ENCODE measurements at places on chromosomes 13 and 19.

- DNase-seq: no peak
Measured at GRCh38 chr19:18651733-18652132, 14.9 kb downstream of the KLHL26 start.

GRCh38 chr13:113903912-113904311 is 40.0 kb upstream of the GAS6 start:
- no peak for DNase-seq

GRCh38 chr19:45809643-45810159 is 5.4 kb downstream of the RSPH6A start:
- DNase-seq: peak; percentile 68

GRCh38 chr19:22783651-22784410 is at the start of gene ZNF99:
Gene ZNF99 (minus strand): TSS chr19:22784151. CDS start chr19:22784016, 135 bp downstream.
- DNase-seq: no peak

- no peak for DNase-seq
Measured at GRCh38 chr19:29833614-29834261, 21.9 kb downstream of the CCNE1 start.

DNA sequence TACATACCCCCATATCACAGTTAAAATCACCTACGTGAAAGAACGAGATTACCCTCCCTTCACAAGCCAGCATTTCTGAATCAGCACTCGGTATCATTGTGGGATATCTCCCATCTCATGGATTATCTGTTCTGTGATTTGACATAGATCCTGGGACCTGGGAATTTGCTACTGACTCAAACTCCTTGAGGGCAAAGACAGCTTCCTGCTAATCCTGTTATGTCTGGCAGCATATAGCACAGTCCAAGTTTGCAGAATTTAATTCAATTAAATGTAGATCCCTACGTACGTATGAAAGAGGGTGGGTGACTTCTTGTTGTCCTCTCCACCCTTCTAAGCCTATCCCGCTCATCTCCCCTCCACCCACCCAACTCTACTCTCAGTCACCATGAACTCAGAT is 476.5 kb downstream of the KLF5 start:
- no peak for DNase-seq

DNA sequence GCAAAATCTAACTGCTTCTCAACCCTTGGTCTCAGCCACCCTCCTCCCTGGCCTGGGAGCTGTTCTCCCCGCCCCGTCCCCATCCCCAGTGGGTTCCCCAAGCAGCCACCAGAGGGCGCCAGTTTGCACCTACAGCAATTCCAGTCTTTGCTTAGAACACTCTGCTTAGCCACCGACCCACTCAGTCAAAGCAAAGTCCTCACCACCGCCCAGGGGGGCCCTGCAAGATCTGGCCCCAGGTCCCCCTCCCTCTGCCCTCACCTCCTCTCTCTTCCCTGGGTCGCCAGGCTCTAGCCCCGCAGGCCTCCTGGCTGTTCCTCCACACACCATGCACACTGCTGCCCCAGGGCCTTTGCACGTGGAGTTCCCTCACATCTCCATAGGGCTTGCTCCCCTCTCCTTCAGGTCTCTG is 12.4 kb downstream of the TMEM143 start:
- DNase-seq: peak; percentile 26

DNA sequence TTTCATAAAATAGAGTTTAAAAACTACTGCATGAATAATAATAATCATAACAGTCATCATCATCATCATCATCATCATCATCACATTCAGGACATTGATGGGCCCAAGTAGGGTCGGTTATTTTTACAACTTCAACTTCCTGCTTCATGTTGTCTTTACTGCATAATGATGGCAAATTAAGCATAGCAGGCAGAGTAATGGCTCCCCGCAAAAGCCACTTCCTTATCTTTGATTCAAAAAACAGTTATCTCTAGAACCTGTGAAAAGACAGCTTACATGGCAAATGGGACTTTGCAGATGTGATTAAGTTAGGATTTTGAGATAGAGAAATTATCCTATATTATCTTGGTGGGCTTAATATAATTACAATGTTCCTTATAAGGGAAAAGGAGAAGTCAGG is 792.9 kb downstream of the LIG4 start:
- no peak for DNase-seq

DNA sequence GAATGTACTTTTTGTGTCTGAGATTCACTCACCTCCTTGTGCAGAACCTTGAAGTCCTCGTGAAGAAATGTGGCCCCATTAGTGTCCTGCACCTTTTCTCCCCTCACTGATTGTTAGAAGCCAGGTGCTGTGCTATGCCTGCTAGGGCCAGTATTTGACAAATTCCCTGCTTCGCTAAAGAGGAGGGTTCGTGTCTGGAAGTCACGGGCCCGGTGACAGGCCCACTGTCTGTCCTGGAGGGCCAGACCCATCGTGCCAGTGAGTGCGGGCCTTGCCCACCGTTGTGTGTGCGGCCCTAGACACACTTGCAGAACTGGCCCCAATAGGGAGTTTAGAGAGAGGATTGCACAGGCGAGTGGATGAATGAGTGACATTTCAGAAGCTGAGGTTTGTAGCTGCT is 36.8 kb upstream of the GAS6 start:
- no peak for DNase-seq

DNA sequence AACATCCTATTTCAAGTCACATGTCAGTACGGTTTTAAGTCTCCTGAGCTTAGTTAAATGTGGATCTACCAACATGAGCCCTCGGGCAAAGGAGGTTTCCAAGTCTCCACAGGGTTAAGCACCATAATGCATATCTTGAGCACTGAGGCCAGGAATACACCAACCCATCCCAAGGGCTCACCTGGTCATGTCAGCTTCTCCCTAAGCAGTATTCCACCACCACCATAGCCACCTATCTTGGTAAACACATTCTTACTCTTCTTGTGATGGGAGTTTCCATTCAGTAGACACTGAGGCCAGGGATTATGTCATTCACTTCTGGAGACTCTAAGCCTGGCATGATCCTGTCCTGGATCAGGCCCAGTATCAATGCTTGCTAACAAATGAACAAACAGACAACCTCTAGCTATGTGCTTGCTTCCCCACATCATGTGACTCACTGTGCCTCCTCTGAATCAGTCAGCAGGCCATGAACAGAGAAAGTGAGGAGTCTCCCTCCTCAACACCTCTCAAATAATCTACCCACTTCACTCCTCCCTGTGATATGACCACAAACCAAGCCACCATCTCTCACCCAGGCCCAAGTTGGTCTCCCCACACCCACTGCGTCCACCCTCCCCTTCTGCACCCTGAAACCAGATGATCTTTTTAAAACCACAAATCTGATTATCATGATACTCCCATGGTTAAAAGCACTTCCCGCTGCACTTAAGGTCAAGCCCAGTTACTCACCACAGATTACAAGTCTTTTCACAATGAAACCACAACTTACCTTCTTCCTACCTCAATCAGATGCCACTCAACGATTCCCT is 5.8 kb downstream of the PEG3 start:
- DNase-seq: no peak

- DNase-seq: no peak
Measured at GRCh38 chr19:1765904-1766799, 12.8 kb downstream of the ONECUT3 start.

DNA sequence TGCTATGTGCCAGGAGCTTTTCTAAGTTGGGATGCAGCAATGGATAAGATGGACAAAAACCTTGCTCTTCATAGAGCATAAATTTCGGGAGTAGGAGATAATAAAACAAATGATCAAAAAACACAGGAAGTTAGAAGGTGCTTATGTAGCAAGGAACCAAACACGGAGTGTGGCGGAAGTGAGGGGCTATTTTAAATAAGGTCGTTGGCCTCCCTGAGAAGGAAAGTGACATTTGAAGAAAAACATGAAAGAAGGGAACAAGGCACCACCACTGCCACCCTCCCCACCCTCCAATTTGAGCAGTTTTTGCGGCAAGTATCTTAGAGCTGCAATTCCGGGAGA is 3.2 kb upstream of the GSX1 start:
- no peak for DNase-seq

DNA sequence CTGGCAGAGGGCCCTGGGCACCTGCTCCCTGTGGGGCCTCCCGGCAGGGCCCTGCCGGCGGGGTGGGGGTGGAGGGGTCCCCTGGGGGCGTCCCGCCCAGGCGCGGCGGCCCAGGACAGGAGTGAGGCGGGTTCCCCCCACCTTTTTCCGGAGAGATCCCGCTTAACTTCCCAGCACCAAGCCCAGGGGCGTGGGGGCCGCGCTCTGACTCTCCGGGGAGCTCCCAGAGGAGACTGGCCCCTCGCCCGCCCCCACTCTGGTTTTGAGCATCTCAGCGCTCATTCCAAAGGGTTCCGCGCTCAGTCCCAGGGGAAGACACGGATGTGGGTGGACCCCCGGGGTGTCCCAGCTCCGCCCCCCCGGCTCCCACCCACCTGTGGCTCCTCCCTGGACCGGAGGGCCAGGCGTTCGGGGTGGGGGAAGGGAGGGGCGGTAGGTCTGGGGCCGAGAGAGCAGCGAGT is 476 bp downstream of the C2CD4C start:
- DNase-seq: peak; percentile 51

DNA sequence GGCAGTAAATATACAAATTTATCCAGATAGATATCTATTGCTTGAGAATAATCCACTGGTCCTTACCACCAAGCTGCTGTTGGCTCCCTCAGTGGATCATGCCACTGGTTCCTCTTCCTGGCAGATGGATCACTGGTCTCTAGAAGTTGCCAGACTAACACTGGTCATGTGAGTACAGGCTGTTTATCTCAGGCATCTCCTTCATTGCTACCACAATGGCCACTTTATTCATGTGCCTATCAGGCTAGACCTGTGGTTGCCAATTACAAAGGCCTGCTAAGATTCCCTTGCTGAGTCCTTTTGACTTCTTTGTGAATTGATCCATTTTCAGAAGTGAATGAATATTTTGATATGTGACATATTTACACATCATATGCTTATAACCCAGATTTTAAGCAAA is 1659.5 kb upstream of the PCDH20 start:
- no peak for DNase-seq

DNA sequence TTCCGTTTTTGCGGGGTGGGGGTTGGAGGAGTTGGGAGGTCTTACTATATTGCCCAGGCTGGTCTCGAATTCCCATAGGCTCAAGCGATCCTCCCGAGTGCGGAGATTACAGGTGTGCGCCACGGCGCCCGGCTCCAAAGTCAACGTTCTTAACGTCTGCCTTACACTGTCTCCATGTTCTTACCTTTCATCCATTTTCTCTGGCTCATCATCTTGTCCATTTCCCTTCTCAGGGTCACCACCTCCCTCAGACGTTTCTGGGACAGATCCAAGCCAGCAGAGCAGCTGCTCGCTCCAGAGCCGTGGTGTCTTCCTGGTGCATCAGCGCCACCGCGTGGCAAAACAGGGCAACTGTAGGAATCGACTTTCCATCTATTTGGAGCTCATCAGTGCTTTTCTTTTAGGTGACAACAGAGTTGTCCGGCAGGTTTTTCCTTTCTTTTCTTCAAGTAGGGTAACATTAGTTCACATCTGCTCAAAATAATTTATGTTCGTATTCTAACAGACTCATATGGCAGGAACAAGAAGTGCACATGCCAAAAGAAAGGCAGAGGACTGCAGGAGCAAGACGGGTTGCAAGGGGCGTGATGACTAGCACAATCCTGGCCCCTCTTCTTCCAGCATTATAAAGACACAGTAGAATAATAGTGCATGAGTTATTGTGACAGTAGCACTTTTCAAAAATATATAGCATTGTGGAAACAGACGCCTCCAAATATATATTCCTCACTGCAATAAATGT is 103.1 kb upstream of the ABCC4 start:
- peak; percentile 83 for DNase-seq

GRCh38 chr13:112574416-112574815 is 13.5 kb downstream of the TUBGCP3 start:
- DNase-seq: no peak
